ENCODE measurements at places on chromosomes 16 and 17.

GRCh38 chr16:48831076-48831722 lies 221.2 kb upstream of the N4BP1 start:
- no peak for DNase-seq

- no peak for DNase-seq
Measured at GRCh38 chr16:88067530-88068411, 116.5 kb downstream of the BANP start.

DNA sequence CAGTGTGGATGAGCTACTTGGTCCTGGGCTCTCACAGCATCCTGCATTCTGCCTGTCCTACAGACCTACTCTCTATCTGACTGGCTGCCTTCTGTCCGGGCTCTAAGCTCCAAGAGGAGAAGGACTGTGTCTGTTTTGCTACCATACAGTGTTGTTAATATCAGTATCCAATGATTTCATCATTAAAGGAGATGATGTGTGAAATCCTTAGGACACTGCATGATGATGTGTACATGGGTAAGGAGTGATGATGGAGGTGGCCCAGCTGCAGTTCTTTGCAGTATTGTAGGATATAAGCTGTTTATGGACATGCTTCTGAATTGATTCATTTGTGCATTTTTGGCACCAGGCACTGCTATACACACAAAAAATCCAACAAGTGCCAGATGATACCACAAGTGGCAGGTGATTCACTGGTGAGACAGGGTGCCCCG lies 536.9 kb upstream of the CDH11 start:
- no peak for DNase-seq

DNA sequence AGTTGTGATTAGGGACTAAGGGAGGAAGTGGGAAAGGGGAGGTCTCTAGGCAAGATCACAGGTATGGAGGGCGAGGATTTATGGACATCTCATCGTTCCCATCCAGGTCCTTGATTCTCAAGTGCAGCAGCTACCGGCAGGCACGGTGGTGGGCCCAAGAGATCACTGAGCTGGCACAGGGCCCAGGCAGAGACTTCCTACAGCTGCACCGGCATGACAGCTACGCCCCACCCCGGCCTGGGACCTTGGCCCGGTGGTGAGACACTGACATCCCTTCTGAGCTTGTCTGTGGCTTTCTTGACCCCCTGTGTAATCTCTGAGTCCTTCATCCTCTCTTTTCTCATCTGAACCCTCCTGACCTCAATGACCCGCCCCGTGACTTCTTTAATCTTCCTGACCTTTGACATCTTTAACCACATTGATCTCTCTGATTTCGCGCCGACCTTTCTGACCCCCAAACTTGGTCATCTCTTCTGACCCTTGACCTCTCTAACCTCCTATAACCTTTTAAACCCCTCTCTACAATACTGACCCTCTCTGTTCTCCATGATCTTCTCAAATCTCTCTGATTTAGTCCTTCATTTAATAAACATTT lies 3.8 kb downstream of the PLD2 start:
- no peak for DNase-seq

DNA sequence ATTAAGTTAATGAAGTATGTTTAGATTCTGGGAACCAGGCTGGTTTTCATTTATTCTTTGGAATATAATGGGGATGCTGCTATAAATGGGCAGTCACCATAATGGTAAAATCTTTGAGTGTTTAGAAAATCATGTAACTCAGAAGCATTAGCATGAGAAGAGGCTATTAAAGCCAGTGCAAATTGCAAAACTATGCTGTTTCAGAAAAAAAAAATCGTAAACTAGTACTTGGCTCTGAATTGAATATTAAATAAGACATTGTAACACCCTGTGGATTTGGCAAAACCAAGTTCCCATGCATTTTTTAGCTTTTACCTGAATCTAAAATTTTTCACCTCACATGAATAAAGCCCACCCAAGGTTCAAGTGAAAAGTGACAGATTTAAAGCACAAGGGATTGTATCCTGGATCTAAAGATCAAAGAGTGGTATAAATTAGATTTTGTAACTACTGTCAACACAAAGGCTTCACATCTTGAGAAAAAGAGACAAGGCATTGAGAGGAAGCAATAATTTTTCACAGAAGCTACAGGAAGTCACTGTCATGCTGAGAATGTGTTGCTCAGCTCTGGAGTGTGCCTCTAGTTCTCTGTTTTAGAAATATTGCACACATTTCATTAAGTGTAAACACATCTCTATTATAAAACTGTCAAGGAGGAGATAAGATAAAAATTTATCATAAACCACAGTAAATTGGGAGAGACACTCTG lies 142.2 kb downstream of the ABCA8 start:
- no peak for DNase-seq

DNA sequence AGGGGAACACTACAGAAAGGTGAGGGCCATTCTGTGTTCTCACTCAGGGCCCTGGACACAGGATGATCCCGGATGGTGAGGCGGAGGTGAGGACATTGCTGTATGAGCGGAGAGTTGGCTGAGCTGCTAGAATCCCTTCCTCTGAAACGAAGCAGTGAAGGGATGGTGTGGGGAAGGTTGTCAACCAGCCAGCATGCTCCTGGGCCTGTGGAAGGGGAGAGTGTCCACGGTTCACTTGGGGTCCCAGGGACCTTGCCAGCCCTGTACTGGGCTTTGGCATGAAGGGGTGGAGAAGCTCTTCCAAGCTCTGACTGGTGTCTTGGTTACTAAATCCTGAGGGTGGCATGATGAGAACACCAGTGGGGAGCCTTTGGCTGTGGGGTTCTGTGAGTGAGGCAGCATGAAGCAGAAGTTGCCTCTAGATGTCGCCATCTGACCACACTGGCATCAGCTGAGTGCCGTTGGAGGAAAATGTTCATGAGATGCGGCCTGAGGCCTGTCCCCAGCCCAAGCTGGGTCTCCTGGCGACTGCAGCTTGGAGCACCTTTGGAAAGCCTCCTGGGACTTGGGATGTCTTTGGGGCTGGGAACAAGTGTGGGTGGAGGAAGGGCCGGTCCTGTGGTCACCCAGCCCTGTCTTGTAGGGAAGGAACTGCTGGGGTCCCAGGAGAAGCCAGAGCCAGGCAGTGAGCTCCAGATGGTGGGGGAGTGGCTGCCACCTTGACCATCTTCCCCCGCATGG lies 14.8 kb downstream of the PDP2 start:
- no peak for DNase-seq

DNA sequence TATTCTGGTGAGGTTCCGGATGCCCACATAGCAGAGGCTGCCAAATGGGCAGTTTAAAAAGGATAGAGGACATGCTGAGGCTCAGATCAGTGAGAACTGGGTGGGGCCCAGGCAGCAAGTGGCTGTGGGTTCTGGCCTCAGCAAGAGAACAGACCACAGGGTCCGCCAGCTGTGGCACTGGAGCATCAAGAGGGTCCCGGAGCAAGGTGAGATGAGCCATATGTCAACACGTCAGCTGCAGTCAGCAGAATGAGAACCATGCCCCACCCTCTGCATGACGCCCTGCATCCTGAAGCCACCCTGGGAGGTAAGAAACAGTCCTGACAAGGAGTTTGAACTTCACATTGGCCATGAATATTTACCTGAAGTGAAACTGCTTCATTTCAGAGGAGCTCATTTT lies 20.1 kb upstream of the CCL5 start:
- DNase-seq = no peak

GRCh38 chr17:6455321-6455705 lies 11.1 kb downstream of the PIMREG start:
- no peak for DNase-seq
